Activated CD4-positive, alpha-beta memory T cell treated with anti-CD3 and anti-CD28 coated beads, Interleukin-2, amount 10 ng/mL, durations not matched to agents 7 days and 5 days (primary cell): ENCODE measurements at places on chromosomes 4 and X.

DNA sequence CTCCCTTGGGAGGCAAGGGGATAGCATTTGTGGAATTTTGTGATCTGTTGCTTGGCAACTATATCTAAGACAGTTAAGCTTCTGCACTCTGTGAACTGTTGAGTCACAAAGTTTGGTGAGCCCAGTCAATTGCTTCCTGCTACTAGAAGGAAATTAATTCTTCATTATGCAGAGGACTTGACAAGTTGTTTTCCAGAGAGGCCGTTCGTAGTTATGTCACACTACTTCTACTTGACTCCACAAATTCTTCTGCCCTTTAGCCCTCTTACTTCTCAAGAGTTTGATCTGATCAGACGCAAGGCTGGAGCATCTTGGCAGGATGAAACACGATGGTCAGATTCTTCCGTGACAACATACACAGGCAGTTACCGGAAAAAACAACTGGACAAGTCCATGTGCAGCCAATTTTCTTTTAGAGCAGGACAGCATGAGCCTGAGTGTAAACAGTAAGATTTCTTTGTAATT, at the start of gene C4orf51:
Gene C4orf51, plus strand, starts transcription at position 156 of the 465 bp plus-strand sequence. Its CDS starts 58 bp downstream, at position 214.
- no peak for DNase-seq

DNA sequence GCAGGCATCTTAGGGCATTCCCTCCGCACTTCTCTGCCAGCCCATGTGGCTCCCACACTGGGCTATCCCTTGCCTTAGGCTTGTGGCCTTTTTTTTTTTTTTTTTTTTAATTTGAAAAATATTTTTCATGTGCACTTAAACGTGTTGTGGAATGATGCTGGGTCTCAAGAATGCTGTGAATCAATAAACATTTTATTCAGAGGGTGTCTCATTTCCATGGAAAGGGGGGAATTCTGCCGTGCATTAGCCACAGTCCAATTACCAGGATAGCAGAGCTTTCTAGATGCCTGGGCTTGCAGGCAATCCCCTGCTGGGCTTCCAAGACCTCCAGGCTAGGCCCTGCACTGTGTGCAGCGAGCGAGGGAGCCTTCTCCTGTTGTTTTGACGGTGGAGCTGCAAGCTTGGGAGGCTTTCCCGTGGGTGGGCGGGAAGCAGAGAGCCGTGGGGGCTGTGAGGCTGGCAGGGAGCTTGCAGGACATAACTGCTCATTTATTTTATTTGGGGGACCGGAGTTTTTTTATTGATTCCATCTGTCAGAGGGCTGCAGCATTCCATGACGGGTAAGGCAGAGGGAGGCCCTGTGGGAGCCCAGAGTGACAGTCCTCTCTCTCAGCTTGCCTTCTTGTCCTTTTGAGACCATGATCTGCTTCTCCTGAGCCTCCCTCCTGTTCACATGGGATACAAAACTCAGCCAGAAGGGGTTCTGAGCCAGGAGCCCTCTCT, 2.6 kb upstream of the CPZ start:
- DNase-seq, result no peak

DNA sequence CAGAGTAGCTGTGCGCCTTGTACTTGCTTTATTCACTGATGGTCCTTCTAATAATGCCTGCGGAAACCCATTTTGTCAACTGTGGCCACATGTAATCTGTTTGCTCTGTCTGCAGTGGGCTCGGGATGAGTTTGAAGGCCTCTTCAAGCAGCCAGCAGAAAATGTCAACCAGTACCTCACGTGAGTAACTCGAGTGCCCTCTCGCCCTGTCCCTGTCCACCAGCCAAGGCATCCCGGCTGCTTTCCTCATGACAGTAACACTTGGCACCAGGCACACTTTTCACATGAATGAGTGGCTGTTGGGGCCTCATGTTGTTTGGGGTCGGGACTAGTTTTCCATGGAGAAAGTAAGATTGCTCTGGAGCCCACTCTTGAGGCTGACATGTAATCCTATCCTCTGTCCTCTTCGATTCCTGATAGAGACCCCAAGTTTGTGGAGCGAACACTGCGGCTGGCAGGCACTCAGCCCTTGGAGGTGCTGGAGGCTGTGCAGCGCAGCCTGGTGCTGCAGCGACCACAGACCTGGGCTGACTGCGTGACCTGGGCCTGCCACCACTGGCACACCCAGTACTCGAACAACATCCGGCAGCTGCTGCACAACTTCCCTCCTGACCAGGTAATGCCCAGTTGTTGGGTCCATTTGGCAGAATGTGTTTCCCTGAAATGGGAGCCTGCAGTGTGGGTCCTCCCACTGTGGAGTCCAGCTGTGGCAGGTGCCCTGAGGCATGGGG, 8.8 kb upstream of the CDK16 start:
- DNase-seq, result no peak

GRCh38 chr4:72318421-72319170, 250.4 kb downstream of the ADAMTS3 start:
- no peak for DNase-seq

- peak; percentile 23 for DNase-seq
Measured at GRCh38 chrX:110003167-110004156, 548 bp downstream of the TMEM164 start.

GRCh38 chrX:1945879-1946278, 331.0 kb downstream of the ASMT start:
- no peak for DNase-seq

DNA sequence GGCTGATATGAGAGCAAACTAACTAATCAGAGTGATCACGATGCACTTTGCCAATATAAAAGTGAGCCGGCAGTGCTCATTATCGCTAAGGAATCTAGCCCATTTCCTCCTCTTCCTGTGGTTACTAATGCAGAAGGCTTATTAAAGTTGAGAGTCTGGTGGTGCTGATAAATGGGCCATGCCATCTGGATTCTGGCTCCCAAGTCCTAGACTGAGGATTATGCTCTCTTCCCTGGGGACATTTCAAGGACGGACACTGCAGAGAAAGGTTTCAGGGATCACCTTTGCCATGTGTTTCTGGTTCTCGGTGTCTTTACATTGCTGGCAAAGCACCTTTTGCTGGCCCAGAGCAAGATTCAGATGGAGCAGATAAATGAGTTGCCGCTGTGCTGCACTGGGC, 85.3 kb downstream of the RTL5 start:
- no peak for DNase-seq

DNA sequence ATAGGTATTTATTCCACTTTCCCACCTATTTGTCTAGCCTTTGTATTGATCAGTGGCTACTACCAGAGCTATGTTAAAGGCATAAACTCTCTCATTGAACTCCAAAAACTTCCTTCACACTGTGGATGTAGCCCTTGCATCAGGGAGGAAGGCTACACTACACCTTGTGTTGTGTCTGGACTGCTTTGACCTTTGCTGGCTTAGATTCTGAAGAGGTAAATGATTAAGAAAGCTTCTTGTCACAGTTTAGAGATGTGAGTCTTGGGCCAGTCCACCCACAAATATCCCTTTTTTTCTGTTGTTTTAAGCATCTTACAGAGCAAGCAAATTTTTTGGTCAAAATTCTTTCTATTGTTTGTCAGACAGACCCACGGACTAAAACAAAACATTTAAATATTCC, 1.9 kb downstream of the ENPEP start:
- no peak for DNase-seq

GRCh38 chrX:18422325-18422724, 3.1 kb upstream of the CDKL5 start:
- no peak for DNase-seq

- no peak for DNase-seq
Measured at GRCh38 chrX:7574325-7574724, 268.6 kb upstream of the VCX start.

DNA sequence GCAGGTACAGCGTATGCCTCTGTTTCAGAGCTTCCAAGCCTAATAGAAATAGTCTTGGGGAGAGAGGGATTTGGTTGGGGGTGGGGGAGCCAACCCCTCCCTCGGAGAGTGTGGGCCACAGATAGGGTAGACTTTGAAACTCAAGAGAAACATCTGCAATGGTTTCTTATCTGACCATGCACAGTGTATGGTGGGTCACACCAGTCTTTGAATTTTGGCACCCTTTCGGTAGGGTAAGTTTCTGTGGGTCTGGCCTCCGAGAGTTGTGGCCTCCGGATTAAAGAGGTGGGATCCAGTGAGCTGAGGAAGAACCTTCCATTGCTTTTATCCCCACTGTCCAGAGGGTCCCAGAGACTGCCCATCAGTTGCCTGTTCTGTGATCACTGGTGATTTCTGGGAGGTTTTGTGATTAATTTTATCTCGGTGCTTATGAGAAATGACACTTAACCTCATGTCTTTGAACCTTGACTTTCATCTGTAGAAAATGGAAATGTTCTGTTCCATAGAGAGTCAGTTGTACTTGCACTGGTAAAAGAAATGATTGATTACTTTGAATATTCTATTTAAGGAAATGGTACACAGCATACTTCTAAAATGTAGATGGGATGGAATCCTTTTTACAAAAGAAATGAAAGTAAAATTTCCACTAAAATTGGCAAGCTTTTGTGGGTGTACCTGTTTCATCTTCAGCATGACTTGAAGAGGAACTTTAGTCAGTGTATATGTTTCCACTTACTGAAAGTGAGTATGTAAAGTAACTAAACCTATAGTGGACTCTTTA, 62.7 kb downstream of the TMEM131L start:
- no peak for DNase-seq

- no peak for DNase-seq
Measured at GRCh38 chrX:107773906-107774435, 1.6 kb downstream of the TSC22D3 start.

- DNase-seq, result no peak
Measured at GRCh38 chrX:131988236-131988635, 34.9 kb upstream of the STK26 start.

DNA sequence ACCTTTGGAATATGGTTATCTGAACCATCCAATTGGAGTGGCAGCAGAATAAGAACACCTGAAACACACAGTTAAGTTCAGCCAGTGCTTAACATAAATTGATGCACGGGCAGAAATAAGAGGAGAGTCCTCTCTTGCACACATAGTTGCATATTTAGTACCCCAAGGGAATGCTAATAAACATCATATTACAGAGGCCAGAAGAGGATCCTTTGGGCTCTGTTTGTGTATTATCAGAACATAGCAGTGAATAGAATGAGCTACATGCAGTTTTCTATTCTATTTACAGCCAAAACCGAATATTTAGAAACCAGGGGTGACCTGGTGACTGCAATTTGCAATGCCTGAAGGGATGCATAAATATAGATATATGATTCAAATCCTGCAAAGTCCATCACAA, 300.8 kb upstream of the GALNT7 start:
- no peak for DNase-seq

DNA sequence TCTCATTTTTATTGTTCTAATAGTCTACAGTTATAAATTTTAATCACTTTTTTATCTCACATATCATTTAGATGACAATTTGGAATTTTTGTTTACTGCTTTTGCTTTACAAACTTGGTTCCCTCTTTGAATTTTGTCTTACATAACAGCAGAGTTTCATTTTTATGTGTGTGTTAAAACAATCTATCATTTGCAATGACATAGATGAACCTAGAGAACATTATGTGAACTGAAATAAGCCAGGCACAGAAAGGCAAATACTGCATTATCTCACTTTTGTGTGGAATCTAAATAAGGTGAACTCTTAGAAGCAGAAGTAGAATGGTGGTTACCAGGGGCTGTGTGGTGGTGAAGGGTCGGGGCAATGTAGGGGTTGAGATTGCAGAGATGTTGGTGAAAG, 170.7 kb downstream of the GASK1B start:
- DNase-seq, result no peak

- DNase-seq, result no peak
Measured at GRCh38 chrX:154404625-154405192, 4.3 kb downstream of the DNASE1L1 start.

DNA sequence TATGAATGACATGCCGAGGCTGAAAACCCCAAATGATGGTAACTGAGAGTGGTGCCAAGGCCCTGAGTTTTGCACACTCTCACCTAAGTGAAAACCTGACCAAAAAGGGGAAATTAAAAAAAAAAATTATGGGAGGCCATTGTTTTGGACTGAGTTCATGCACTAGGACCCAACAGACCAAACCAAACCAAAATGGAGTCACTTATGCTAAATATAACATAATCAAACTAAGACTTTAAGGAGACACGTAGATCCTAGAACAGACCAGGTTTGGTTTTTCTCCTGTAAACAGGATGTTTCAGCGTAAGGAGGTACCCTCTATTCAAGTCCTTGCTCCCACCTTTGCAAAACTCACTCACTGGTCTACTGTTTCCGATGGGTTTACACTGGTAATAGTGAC, 453.0 kb downstream of the INPP4B start:
- no peak for DNase-seq

- DNase-seq, result no peak
Measured at GRCh38 chrX:41518841-41519220, 71.7 kb downstream of the NYX start.

GRCh38 chrX:11968991-11969390, 169.3 kb upstream of the FRMPD4 start:
- no peak for DNase-seq

DNA sequence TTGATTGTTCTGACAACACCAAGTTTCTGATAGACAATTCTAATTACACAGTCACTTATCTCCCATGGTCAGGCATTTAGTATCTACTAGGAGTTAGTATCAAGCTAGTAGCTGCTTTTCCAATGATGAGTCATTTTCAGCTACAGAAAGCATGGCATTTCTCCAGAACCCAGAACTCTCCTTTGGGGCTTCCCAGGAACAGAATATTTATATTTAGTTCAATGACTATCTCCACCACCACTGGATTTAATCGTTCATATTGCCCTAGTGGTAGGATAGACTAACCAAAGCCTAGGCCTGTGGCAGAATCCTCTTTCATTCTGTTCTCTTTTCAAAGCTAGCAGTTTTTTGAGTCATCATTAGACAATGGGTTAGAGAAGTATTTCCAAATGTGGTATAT, 569.4 kb downstream of the GABRG1 start:
- DNase-seq, result no peak

GRCh38 chr4:24655971-24656370, 71.6 kb upstream of the DHX15 start:
- DNase-seq, result no peak

DNA sequence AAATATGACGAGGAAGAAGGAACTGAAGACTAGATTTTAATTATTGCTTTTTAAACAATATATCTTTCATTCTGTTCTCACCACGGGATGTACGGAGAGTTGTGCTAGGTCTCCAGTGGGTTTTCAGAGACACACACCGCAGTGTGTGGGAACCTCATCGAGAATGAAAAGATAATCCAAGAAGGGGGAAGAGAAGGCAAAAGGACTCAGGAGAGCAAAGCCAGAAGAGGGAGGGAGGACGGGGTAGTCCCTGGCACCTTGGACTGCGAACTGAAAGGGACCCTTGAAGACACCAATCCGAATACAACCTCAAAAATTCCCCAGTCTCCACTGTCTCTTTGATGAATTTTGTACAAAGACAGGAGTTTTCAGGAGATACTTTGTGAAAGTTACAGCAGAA, 932 bp upstream of the LEF1 start:
- no peak for DNase-seq
